ENCODE measurements at places on chromosomes 11 and 22. TPM values are rescaled to one million over a fixed set of nuclear protein-coding genes. Genes with fewer than 3 reads are reported as not detected.
A peak's percentile ranks its signal among the peaks of the same experiment; 100 is the strongest.

Gene ZP1
- total RNA-seq: 3.7 TPM

- no peak for DNase-seq
These were observed 335.7 kb upstream of the MPPED2 start for GRCh38 chr11:30921811-30922210.

Gene OR8D1
- total RNA-seq: not detected

Gene MUC2
- not detected for total RNA-seq

Gene ZW10
- total RNA-seq: 39.4 TPM

- no peak for DNase-seq
These were observed 24.6 kb upstream of the YWHAH start for GRCh38 chr22:31919730-31920129.

Gene CECR2
- 0.12 TPM for total RNA-seq

GRCh38 chr11:80523057-80523456 lies 1082.2 kb upstream of the TENM4 start:
- no peak for DNase-seq

DNA sequence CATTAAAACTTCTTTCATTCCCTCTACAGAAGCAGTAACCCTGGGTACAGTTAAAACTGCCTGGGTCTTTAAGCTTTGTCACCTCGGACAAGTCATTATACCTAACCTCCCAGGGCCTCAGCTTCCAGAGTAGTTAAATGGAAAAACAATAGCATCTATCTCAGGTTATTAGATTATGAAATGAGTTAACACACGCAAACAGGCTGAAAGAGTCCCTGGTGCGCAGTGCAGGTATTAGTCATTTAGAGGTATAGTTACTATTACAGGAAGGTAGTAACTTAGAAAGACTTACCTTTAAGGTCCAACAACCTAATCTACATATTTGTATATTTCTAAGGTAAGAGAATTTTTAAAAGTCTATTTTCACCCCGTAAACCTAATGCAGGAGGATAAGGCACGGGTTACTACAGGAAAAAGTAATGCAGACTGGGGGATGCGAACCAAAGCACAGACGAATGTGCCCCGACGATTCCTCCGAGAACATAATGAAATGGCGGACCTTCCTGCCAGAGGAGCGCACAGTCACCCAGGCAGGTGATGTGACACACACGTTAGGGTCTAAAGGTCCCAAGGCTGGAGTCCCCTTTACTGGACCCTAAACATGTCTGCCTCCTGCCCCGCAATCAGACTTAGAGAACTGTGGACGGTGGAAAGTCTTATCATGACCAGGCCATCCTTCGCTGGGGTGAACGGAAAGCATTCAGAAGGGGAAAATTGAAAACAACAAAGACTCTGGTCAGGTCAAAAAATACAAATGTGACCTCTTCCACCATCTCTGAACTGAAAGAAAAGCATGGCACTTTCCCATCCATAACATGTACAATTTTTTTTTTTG lies 1.3 kb downstream of the NAP1L4 start:
- no peak for DNase-seq

- no peak for DNase-seq
These were observed 102.4 kb upstream of the B3GAT1 start for GRCh38 chr11:134514354-134514951.

GRCh38 chr11:76339221-76339620 lies 41.7 kb downstream of the THAP12 start:
- no peak for DNase-seq

DNA sequence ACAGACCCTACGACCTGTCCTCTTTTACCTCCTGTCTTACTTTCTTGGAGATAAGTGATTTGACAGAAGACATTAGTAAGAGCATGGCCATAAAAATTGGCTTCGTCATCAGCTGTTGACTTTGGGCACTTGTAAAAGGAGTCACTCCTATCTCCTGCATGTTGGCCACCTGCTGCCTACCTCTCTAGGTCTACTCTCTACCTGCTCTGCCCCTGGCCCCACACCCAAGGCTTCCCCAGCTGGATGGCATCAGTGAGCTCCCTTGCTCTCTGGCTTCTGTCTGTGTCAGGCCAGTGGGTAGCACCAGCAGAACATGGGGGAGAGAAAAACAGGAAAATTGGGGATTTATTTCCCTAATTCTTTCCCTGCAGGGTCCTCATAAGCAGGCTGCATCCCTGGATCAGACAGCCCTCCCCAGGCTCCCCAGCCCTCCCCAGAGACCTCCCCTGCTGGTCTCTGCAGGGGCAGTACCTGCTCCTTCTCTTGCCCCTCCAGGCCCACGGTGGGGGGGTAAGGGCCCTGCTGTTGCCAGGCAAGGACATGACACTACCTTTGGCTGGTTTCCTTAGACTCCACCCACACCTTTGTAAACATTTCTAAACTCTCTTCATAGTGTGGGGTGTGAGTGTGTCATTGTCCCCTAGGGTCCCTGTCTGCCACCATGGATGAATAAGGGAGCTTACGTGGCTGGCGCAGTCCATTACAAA lies 157.0 kb upstream of the NECTIN1 start:
- no peak for DNase-seq

GRCh38 chr11:63813563-63814382 lies 517 bp downstream of the SPINDOC start:
- peak; percentile 65 for DNase-seq

DNA sequence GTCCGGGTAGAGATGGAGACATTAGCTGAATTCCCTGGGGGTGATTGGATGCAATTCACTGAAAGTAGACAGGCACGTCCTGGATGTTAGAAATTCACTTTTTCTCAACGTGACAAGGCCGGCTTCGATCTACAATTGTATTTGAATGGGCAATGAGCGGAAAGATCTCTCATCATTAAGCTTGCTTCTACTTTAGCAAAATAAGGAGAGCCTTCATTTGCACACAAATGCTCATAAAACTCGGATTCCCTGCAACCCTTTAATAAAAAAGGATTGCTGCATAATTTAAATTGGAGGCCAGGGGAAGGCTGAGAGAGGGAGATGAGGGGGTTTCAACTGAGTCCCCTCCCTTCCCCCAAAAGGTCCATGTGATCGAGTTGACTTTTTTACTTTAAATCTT lies 10.6 kb upstream of the PAX6 start:
- no peak for DNase-seq

Gene KRTAP5-3
- not detected for total RNA-seq

Gene ENTHD1
- total RNA-seq: not detected

DNA sequence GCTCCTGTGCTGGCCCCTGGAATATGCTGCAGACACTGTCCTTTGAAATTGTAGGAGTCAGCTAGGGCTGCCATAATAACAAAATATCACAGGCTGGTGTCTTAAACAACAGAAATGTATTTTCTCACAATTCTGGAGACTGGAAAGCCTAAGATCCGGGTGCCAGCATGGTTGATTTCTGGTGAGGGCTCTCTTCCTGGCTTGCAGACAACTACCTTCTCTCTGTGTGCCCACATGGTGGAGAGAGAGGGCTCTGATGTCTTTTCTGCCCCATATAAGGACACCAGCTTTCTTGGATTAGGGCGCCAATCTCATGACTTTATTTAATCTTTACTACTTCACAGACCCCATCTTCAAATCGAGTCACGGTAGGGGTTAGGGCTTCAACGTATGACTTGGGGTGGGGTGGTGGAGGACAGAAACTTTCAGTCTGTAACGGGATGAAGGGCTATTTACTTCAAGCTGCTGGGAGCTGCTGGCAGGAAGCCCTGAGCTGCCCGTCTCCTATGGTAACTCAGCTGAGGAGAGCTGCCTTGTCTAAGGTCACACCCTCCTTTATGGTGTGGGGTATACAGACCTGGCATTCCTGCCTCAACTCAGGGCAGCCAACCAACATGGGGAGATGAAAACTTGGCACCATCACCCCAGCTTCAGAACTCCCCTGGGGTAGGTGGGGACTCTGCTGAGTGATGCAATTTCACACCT lies 142.9 kb upstream of the ZBED5 start:
- DNase-seq: no peak

- no peak for DNase-seq
These were observed 47.6 kb downstream of the NECTIN1 start for GRCh38 chr11:119681361-119681910.

DNA sequence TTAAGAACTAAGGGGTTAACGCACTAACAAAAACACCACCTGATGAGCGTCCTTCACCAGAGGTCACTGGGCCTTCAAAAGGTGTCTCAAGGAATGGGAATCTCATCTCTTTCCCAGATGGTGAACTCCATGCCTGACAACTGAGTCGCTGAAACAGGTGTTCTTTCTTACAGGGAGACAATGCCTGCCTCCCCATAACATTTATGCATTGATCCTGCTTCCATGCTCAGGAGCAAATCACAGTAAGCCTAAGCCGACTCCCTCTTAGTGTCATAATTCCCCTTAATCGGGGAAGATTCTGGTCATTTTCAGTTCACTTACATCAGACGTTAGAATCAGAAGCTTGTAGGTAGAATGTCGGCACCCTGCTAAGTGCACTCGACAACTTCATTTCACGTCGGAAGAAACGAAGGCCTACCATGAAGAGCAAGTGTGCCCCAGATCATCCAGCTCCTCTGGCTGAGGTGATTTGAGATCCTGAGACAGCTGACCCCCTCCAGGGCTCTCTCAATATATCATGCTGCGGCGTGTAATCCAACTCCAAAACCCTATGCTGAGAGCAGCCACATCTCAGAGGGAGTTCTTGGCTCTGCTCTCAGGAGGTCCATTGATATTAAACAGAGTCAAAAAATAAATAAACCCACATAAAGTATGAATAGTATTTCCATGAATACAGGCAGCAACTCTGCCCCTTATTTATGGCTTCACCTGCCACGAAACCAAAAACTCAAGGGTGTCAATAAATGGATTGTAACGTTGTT lies 163.1 kb downstream of the LARGE1 start:
- no peak for DNase-seq

- DNase-seq: peak; percentile 58
These were observed 7.0 kb upstream of the L3MBTL2 start for GRCh38 chr22:41198027-41198580.

DNA sequence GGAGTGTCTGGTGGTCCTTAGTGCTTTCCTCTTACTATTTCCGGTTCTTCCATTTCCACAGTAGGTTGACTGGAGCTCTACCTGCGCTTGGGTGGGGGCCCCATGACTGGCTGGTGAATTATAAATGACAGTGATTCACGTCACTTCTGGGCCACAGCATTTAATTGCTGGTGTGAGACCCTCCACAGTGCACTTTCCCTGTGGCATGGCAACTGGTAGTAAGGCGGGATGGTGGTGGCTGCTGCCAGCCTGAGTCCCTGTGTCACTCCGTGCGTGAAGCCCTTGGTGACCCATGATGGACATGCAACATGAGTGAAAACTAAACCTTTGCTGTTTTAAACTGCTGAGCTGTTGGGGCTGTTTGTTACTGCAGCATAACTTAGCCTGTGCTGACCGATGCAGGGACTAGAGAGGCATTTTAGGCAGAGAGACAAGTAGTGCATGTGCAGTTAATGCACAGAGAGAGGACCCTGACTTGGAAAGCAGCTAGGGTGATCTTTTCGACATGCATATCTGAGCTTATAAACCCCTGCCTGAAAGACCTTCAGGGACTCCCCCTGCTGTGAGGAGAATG lies 3.1 kb downstream of the PRDM11 start:
- no peak for DNase-seq

- DNase-seq: no peak
These were observed 24.9 kb downstream of the ART5 start for GRCh38 chr11:3616721-3617460.

DNA sequence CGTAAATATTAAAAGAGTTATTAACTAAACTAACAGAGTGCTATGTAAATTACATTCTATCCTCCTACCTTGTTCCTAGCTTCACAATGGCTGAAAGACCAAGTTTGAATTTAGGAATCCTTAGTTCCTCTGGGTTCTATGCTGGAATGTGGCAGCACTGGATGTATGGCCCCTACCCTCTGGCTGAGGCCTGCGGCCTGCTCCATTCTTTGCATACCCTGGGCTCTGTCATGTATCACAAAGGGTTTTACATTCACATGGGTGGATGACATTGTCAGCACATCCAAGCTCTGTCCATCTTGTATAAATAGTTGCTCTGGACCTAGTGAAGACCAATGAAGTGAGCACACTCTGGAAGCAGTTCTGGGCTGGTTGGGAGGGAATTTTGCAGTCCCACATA lies 54.5 kb downstream of the AASDHPPT start:
- no peak for DNase-seq

Gene TMEM191B
- total RNA-seq: not detected

GRCh38 chr22:40199852-40200251 lies 22.1 kb downstream of the TNRC6B start:
- DNase-seq: no peak

DNA sequence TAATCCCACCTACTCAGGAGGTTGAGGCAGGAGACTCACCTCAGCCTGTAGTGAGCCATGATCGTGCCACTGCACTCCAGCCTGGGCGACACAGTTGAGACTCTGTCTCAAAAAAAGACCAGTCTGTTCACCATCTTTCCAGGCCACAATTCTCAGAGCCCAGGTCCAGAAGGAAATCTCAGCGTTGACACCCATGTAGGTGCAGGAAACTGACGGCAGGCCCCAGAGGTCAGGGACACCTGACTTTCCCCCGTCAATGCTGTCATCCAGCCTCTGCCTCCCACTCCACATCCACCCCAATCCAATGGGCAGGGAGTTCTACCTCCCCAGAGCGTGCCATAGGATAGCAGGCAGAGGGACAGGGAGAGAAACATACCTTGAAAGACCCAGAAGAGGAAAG lies 5.9 kb upstream of the GRK2 start:
- no peak for DNase-seq

DNA sequence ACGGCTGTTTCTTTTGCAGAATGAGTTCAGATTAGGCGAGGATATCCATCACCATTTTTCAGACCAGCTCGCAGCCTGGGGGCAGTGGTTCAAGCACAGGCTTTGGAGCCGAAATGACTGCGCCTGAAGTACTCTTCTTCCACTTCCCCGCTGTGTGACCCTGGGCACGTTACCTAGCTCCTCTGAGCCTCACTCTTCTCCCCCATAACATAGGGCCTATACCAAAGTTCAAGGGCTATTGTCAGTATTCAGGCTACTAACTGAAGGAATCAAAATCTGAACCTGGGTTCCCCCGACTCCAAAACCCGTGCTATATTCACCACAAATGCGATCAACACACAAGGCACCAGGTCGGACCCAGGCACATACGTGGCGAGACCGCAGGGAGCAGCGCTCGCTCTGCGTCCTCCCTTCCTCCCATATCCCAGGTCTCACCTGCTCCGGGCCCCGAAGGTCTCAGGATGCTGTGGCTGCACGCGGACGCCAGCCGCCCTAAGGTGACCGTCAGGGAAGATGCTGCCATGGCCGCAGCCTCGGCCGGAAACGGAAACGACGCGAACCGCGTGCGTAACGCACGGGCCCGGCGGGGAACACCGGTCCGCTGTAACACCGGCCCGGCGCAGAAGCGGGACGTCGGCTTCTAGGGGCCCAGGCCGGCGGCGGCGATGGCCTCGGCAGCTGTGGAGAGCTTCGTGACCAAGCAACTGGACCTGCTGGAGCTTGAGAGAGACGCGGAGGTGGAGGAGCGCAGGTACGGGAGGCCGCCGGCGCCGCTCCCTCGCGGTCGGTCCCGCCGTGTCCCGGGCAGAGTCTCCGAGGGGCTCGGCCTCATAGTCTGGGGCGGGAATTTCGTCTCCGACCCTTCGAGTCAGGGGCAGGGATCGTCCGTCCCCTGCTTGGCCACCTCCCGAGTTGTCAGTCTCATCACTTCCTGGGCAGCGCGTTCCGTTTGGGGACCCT lies at the start of the genes IGHMBP2 and MRPL21:
Gene IGHMBP2, plus strand, starts transcription at position 604 of the 960 bp plus-strand sequence. Its CDS starts 62 bp downstream, at position 666.
Gene MRPL21, minus strand, starts transcription at position 545 of the 960 bp plus-strand sequence. Its CDS starts 22 bp downstream, at position 523.
- DNase-seq: peak; percentile 78

GRCh38 chr11:67413266-67413849 lies 2.1 kb upstream of the CARNS1 start:
- DNase-seq: no peak

Data from RPMI7951 (cell line).